ENCODE measurements at places on chromosomes 7 and 10.
A peak's percentile ranks its signal among the peaks of the same experiment; 100 is the strongest.

GRCh38 chr7:105353752-105354328 lies 34.9 kb downstream of the SRPK2 start:
- DNase-seq = peak; percentile 79

GRCh38 chr7:8277394-8277982 lies 15.5 kb upstream of the ICA1 start:
- no peak for DNase-seq

GRCh38 chr10:32795598-32796183 lies 162.3 kb downstream of the ITGB1 start:
- peak; percentile 56 for DNase-seq

GRCh38 chr10:82266438-82266837 lies 391.4 kb downstream of the NRG3 start:
- DNase-seq = peak; percentile 97

- DNase-seq = no peak
Observed at GRCh38 chr10:131004276-131004675, 307.2 kb downstream of the TCERG1L start.

GRCh38 chr7:134016223-134016941 lies 110.8 kb upstream of the LRGUK start:
- peak; percentile 45 for DNase-seq

DNA sequence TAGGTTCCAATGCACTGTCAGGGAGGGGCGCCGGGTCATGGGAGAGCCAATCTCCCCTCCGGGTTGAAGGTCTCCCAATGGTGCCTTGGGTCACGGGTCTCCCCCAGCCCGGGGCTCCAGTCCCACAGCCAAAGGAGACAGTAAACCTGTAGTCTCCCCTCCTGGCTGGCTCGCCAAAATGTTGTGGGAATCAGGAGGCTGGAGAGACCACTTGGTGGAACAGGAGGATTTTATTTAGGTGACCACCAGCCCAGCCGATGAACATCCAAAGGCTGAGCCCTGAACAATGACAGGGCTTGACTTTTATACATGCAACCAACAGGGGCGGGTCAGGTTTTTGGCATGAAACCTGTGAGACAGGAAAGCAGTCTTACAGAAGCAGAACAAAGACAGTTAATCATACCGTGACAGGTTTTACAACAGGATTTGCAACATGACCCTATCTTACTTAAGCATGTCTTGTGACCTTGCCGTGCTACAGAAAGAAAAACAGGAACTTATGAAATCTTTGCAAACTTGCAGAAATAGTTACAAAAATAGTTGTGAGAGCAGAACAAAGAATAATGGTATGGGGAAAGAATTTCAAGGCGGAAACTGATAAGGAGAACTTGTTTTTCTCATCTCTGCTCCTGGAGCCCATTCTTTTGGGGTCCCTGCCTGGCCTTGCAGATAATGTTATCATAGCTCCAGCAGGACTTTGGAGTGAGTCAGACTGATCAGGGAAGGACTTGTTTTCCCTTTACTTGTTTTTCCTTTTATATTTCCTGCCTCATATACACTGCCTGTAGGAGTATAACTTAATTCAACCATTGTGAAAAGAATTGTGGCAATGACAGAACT lies 7.1 kb downstream of the ERV3-1 start:
- DNase-seq = peak; percentile 90

- DNase-seq = no peak
Observed at GRCh38 chr10:127182161-127182560, 14.2 kb downstream of the INSYN2A start.

DNA sequence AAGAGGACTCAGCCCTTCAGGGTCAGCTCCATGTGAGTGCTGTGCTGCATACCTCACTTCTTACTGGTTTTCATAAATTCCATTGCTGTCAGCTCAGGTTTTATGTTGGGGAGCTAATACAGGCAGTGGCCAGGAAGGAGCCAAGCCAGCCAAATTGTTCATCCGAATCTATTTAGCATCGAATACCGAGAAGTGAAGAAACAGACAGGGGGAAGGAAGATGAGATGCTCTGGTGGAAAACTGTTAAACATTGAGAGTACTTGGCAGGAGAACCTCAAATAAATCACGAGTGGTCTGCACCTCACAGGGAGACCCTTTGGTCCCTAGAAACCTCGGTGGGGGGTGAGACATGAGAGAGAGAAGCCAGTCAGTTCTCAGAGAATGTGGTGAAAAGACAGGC lies 196.0 kb upstream of the TMEM72 start:
- DNase-seq = peak; percentile 18

DNA sequence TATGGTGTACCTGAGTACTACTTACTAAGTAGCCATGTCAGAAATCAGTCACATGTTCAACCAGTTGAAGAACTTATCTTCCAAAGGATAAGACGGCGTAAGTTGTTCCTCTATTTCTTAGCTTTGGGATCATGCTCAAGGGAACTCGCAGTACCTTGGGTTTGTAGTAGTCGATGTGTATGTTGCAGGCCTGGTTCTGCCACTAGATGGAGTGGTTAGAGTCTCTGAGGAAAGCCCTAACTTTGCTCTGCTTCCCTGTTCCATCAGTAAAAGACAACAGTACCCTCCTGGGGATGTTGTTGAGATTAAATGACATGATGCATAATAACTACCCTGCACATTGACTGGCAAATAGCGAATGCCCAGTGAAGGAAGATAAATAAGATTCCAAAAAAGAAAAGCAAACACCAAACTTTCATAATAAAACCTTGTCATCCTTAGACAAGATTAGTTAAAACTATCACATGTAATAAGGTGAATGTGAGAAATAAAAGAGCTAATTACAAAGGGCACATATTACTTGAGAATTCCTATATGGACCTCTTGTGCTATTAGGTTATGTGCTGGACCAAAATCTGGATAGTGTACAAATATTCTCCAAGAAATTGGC lies 165.9 kb downstream of the ABCA13 start:
- peak; percentile 6 for DNase-seq

DNA sequence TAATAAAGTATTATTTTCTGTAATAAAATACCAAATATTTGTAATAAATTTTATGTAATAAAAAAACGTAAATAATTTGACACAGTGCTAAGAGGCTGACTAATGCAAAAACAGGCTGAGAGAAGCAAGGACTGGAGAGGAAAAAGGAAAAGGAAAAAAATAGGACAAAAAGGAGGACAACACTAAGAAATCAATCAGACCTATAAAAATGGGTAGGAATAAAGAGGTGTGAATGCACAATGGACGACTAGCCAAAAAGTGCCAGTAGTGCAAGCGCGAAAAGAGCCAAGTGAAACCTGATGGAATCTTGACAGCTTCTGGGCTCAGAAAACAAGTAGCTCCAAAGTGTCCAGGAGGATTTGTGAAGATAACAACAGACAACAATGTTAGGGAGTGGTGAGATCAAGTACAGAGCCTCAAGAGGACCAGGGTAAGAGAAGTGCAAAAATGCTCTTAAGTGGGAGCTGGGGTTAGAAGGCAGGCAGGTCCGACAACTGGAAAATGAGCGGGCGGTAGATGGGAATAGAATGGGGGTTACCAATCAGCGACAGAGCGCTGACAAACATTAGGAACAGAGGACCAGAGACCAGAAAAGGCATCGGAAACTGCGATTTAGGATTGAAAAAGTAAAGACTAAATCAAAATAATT lies 1.2 kb downstream of the BRAF start:
- DNase-seq = peak; percentile 35

DNA sequence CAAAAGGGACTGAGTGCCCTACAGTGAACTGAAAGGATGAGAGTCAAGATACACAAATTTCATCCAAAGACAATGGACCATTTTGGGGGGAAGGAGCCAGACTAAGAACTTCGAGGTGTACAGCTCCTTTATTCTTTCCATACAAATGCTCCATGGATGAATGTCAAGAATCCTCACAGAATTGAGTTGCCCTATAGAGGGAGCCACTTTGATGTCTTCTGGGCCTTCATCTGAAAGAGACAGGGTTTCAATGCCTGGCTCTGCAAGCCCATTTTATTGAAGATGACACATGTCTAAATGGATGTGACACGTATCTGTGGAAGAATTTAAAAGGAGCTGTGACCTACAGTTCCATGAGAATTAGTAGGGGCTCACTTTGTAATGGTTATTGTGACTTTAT lies 32.0 kb upstream of the NRG3 start:
- DNase-seq = no peak

DNA sequence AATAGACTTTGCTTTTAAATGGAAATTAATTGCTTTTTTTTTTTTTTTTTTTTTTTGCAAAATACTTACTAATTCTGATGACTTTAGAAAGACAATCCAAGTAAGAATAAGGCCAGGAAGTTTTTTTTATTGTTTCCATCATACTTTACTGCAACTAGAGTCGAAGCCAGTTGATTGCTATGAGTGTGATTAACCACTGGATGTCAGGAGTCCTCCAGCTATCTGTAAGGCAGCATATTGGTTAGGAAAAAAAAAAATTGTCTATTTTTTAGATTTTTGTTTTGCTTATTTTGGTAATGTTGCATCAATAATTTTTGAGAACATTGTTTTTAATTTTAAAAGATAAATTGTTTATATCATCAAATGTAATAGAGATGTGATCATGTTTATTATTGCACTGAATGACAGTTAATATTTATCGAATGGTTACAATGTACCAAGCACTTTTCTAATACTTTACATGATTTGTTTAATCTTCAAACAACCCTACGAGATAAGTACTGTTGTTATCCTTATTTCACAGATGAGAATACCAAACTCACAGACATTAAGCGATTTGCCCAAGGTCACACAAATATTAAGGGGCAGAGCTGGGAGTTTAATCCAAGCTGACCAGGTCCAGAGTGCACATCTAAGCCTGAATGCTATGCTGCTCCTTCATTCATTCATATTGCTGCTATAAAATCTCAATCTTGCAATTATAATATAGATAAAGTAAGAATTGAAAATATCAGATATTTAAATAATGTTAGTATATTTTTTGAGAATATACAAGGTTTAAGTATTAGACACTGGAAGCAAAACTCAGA lies 19.9 kb upstream of the LMOD2 start:
- DNase-seq = peak; percentile 76

- DNase-seq = no peak
Observed at GRCh38 chr10:59456199-59456598, 93.8 kb upstream of the FAM13C start.

DNA sequence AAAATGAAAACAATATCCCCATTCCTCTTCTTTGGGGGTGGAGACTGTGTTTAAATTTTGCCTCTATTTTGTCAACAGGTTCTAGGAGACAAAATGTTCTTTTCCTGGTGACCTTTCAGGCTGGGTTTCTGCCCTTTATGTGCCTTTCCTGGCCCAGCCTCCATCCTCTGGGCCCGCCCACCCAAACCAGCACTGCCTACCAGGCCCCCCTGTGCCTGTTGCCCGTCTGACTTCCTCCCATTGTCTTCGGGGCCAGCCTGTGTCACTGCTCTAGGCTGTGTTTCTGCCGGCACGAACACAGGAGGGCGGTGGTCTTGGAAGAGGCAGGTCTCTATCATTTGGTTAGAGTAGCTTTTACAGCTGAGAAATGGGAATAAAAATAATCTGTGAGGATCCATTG lies 13.9 kb downstream of the TSPAN14 start:
- DNase-seq = peak; percentile 45

DNA sequence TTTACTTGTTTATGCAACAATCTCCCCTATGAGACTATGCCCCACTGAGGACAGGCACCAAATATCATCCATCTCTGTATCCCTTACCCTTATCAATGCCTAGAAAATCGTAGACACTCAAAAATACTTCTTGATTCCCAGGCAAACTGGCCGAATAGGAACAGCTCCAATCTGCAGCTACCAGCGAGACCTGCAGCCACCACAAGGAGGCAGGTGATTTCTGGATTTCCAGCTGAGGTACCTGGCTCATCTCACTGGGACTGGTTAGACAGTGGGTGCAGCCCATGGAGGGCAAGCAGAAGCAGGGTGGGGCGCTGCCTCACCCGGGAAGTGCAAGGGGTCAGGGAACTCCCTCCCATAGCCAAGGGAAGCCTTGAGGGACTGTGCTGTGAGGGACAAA lies 10.8 kb upstream of the PPP1R3C start:
- DNase-seq = peak; percentile 36

GRCh38 chr7:71601851-71602250 lies 469.9 kb downstream of the GALNT17 start:
- DNase-seq = no peak

- DNase-seq = peak; percentile 90
Observed at GRCh38 chr10:91652364-91652763, 19.5 kb upstream of the PPP1R3C start.

GRCh38 chr7:77710067-77710466 lies 13.8 kb downstream of the RSBN1L start:
- no peak for DNase-seq

GRCh38 chr7:55452971-55453370 lies 87.8 kb downstream of the LANCL2 start:
- DNase-seq = no peak

DNA sequence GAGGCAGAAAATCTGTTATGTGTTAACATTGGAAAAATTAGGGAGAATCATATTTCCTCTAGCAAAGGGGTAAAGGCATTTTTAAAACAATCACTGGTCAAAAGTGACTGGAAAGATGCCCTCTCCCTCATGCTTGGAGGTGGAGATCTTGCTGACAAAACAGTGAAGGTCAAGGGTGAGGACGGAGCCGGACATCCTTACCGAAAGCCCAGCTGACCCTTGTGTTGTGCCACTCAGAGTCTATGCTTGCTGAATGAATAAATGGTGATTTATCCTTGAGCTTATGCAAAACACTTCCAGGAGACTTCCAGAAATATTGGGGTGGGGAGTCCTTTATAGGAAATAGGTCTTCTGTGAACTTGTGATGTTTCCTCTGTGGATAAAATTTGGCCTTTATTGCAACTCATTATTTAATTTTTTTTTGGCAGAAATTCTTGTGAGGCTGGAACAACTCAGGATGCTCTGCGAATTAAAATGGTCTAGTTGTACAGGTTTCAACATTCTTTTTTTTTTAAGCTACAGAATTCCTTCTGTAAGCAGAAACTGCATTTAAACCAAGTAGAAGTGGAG lies 28.3 kb upstream of the ELMO1 start:
- DNase-seq = no peak

DNA sequence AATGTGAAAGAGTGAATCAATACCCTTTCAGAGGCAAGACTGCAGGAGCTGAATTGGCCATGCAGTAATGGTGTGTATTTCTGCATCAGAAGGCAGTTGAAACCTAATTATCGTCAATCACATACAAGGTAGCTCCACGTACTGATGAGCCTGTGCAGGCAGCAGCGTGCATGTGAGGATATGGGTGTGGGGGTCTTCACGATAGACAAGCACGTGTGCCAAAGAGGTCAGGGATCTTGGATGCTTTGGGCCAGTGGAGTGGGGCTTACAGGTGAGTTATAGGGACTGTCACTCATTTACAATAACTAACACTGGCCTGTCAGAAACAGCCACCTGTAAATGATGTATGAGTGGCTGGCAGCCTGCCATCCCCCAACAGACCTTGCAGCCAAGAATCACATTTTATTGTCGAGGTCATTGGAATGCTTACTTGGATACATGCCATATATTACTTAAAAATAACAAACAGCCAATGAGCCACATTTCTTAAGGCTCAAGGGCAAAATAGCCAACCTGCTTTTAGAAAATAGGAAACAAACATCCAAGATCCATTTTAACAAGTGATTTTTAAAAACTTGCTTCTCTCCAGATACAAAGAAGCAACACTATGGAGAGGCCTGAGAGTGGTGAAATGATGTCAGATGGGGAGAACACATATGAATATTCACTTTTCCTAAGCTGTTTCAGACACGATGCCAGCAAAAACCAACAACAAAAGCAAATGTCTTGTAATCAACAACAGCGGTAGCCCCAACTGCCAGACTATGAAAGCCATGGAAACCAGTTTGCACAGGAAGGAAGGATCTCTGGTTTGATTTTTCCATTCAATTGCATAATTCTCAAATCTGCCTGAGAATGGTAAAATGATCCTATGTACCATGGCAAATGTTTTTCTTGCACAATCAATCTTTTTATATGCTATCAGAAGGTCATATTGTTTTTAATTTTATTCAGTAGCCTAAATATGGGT lies 210.7 kb downstream of the SKAP2 start:
- DNase-seq = peak; percentile 21

Measured in cardiac fibroblast (primary cell).